NCI-H2081 (cell line): ENCODE measurements at places on chromosomes 11 and 22.
A peak's percentile ranks its signal among the peaks of the same experiment; 100 is the strongest.

GRCh38 chr11:127873478-127873877 lies 713.9 kb downstream of the ETS1 start:
- no peak for DNase-seq

DNA sequence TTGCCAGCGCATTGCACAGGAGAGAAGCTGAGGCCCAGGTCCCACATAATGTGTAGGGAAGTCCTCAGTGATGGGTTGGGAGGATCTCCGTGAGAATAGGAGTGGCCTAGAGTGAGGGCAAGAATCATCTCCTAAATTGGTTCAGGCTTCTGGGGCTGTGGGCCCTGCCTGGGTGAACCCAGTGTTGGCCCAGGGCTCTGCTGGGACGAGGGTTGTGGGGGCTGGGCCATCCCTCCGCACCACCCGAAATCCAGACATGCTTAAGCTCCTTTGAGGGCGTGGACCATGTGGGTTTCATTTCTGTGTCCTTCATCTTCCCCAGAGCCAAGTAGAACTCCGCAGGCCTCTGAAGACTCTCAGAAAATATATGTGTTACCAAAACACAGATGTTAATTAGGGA lies 3.7 kb downstream of the MICALL1 start:
- no peak for DNase-seq

GRCh38 chr11:65013888-65014725 lies at the start of gene ARL2:
Gene ARL2 (plus strand): TSS chr11:65014160. CDS start chr11:65014208, 48 bp downstream.
- peak; percentile 87 for DNase-seq

DNA sequence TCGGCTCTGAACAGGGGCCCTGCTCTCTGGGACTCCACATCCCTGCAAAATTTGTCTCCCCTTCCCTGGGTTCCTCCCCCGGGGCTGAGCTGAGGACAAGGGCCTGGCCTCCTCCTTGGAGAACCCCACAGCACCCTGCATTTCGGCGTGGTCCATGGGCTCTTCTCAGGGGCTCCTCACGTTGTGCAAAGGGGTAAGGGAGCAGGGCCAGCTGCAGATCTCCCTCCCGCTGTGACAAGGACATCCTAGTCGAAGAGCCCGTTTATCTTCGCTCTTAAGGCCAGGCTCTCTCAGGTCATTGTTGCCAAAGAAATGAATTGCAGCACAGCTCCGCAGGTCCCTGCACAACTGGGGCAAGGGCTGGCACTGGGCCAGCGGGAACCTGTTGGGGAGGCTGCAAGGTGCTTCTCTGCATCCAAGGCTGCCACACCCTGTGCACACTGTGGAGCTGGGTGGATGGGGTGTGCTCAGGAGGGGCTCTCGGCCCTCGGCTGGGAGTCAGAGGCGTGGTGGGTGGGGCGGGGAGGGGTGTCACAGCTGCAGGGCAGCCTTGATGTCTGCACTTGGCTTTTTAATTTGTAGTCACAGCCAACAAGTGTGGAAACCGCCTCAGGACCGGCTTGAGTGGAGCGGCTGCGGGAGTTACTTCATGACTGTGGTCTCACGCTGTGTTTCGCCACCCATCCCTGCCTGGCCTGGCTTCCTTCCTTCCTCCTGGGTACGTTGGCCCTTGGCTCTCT lies 26.6 kb upstream of the SEPTIN5 start:
- no peak for DNase-seq

DNA sequence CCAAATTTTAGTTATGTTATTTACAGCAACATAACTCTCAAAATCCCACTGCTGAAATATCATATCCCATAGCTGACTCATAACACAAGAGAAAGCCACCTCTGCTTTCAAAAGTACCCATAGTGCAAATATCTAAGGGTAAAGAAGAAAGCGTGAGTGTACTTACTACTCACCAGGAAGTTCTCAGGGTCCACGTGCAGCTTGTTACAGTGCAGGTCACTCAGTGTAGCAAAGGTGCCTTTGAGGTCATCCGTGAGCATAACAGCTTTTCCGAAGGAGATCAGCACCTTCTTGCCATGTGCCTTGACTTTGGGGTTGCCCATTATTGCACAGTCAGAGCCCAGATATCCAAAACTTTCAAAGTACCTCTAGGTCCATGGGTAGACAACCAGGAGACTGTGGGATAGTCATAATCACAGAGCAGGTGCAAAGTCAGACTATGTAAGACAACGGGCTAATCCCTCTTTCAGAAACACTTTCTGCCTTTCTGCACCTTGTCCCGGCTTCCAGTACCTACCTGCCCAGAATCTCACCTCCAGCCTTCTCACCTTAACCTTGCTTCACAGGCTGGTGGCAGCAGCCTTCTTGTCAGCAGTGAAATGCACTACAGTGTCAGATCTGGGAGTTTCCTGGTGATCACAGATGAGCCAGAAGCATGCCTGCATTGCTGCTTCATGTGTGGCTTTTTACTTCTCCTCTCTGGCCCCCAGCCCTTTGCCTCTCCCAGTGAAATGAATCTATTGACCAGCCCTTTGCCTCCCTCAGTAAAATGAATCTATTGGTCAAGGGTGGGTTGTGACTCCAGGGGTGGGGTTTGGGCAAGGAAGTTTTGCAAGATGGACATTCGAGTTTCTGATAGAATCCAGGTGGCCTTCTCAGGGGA lies 6.5 kb downstream of the HBG1 start:
- no peak for DNase-seq

DNA sequence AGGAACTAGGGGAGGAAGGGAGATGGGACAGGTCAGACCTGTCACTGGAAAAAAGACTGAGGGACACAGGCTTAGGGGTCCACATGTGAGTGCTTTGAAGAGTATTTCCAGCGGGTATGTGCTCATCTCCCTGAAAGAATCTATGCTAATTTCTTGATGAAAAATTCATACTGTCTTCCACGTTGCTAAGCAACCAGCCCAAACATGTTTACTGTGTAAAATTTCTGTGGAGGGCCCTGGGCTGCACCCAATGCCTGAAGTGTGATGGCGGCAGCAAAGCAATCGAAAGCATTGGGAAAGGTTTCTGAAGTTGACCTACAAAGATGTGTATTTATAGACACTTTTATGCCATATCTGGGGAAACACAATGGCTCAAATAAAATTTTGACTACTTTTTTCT lies 7.4 kb downstream of the SYT13 start:
- DNase-seq = no peak

- no peak for DNase-seq
Measured at GRCh38 chr11:23866641-23867040, 630.2 kb upstream of the LUZP2 start.

DNA sequence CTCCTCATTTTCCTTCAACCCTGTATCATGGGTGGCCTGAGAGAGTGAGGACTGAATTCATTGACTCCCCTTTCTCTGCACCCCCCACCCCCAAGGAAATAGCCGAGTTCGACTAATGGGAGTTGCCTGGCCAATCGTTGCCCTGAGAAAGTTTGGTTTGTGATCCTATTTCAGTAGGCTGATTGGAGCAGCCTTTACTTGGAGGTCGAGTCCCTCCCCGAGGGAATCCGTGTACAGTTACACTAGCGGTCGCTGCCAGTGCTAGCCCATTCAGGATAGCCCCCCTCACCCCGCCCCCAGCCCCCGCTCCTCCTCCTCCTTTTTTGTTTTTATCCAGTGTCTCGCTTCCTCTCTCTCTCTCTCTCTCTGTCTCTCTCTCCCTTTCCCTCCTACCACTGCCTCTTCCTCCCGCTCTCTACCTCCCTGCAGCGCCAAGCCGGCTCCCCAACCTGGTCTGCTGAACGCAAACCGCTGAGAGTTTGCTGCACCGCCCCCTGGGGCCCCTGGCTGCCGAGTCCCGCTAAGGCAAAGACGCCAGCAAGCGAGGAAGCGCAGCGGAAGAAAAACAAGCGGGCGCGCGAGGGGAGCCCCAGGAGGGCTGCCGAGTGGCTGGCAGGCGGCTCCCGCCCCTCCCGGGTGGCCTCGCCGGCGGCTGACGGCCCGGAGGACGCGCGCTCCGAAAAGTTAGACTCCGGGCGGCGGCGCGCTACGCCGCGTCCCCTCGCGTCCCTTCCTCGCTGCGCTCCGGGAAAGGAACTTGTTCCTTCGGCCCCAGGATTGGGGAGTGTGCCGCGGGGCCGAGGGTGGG lies at the start of gene GRAMD1B:
TSS of gene GRAMD1B (plus strand) at position 357 of the 808 bp plus-strand sequence. CDS start 524 bp downstream, outside the sequence.
- DNase-seq = peak; percentile 58

DNA sequence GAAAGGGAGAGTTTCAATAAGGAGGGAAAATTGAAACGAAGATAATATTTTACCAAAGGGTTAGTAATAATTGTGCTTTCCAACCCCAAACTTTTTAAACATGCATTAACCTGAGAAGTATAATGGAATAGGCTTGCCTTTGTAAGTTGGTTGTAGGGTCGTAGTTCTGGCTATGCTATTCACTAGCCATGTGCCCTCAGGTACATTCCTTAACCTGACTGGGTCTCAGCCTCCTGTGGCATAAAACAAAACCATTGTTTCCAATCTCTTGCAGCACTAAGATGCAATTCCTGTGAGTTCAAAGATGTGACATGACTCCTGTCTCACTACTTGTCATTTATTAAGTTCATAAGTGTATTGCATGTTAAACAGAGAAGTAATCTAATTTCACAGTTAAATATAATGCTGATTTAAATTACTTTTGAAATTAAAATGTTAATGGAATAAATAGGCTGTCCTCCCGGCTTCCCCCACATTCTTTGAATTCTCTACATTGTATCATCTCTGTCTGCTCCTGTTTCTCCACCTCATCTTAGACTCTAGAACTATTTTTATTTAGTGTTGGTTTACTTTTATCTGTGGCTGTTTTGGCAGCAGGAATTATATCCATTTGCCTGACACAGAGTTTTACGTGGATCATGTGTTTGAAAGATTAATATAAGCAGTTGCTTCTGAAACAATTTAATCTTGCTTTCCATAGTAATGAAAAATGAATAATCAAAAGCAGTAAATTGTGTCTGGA lies 216.3 kb downstream of the FAT3 start:
- no peak for DNase-seq

GRCh38 chr22:47107431-47107830 lies 345.0 kb downstream of the TBC1D22A start:
- DNase-seq = no peak

- no peak for DNase-seq
Measured at GRCh38 chr11:46339816-46340215, 7.4 kb upstream of the DGKZ start.

GRCh38 chr22:41511521-41511968 lies 32.7 kb downstream of the POLR3H start:
- DNase-seq = no peak

- no peak for DNase-seq
Measured at GRCh38 chr11:80955588-80955987, 1514.8 kb upstream of the TENM4 start.

DNA sequence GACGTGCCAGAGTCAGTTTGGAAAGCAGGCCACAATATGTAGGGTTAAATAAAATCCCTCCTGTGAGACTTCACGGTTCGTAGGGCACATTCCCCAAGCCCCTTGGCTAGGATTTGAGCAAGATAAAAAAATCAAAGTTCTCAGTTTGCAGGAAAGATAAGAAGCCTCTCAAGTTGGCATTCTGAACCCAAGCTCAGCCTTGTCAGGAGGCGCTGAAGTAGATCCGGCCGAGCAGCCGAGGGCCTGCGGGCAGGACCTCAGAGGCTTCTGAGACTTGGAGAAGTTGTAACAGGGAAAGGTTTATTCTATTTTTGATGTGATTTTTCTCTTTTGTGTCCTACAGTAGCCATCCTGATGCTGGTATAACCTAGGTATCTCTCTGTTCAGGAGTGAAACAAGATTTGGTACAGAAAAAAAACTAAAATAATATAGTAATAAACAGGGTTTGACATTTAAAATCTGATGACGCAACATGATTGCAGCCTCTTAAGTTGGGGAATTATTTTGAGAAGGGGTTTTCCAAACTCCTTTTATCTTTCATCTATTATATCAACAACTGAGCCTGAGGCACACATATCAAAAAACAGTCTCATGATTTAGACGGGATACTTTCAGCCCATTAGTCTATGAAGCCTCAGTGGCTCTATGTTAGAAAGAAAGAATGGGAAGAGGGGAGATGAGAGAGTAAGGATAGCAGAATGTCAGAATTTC lies 10.1 kb downstream of the PATE2 start:
- DNase-seq = no peak

DNA sequence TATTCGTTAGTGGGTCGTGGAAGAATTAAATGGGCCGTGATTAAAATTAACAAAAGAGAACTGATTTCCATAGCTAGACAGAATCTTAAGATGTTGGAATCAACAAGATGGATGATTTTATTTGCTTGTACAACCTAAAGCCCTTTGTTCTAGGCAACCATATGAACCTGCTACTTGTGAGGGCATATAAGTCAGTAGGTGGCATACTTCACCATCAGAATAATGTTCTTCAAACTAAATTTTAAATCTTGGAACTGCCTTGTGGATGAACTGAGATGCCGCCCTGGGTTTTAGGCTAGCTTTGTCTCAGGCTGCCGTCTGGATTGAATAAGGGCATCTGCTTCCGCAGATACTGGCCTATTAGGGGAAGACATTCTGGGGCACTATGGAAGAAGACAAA lies 40.9 kb downstream of the CSRP3 start:
- DNase-seq = no peak

GRCh38 chr11:82321206-82321605 lies 412.5 kb downstream of the FAM181B start:
- DNase-seq = no peak

GRCh38 chr11:79925570-79925969 lies 484.7 kb upstream of the TENM4 start:
- DNase-seq = no peak

- DNase-seq = no peak
Measured at GRCh38 chr11:131203040-131203439, 167.4 kb upstream of the NTM start.

DNA sequence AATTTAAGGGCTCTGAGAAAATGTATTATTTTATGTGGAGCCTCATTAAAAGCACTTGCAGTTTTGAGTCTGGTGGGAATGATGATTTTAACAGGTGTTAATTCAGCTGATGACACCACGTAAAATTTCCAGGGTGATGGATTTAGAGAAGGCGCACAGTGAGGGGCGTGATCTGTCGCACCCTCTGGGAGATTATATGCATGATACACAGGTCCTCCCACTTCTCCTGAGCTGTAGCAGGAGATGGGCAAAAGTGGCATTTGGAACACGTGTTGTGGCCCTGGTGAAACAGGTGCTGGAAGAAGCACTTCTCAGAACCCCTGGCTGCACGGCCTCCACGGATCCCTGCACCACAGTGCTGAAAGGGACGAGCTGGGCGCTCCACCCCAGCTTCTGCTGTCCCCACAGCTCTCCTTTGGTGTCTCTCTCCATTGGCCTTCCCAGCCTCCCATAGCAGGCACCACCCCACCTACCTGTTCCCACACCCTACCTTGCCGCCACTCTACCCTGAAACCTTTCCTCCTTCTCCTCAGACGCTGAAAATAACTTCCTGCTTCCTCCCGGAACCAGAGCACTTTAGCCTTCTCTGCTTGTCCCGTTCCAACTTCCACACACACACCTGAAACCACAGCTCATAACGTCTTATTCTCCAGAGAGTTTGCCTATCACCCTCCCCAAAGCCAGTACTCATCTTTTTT lies 6.9 kb upstream of the SORL1 start:
- DNase-seq = no peak

- no peak for DNase-seq
Measured at GRCh38 chr22:43945632-43946383, 9.4 kb upstream of the SAMM50 start.
